Left ventricle myocardium inferior (tissue), 1 donor: ENCODE measurements at places on chromosomes 2 and 18.

GRCh38 chr2:105896765-105897163, 152.1 kb downstream of the NCK2 start:
- H3K27me3 ChIP-seq, result no peaks in the 10 kb centered on the region
- H3K4me1 ChIP-seq, result peaks cover 6% of the 10 kb centered on the region
- H3K36me3 ChIP-seq, result peaks cover 26% of the 10 kb centered on the region
- no peak overlapping the region for H3K4me3 ChIP-seq
- no peak overlapping the region for H3K27ac ChIP-seq

DNA sequence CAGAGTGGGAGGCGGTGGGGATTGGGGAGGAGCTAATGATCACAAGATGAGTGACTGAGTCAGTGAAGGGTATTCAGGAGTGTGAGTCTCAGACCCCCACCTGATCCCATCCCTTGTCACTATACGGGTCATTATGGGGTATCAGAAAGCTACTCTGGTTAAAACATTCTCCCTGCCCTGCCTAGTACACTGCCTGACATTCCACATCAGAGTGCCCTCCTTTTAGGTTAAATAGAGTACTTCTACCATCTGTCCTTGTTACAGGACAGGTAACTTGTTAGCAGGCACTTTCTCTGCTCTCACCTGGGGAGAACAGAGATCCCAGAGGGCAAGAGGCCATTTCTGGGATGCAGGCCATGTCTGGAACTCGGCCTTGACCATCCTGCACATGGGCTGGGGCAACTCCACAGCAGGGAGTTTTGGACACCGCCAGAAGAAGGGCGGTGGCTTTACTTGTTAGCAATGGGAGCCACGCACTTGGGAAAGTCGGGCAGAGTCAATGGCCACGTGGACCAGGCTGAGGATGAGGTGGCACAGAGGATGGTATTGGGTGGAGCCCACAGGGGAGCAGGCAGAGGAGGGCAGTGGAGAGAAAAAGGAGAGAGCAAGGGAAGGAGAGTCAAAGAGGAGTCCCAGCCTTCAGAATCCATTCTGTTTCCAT, 98.5 kb downstream of the CELF4 start:
- H3K27ac ChIP-seq, result no peak overlapping the region
- H3K4me3 ChIP-seq, result no peak overlapping the region
- no peak for DNase-seq
- no peaks in the 10 kb centered on the region for H3K36me3 ChIP-seq
- no peaks in the 10 kb centered on the region for H3K4me1 ChIP-seq

GRCh38 chr18:25990473-25990872, 99.9 kb downstream of the SS18 start:
- H3K27me3 ChIP-seq, result no peaks in the 10 kb centered on the region
- no peak overlapping the region for H3K27ac ChIP-seq
- no peaks in the 10 kb centered on the region for H3K36me3 ChIP-seq
- no peak for DNase-seq
- H3K4me3 ChIP-seq, result no peak overlapping the region

- DNase-seq, result no peak
These were observed 1.6 kb downstream of the KANSL1L start for GRCh38 chr2:210169516-210170195.

DNA sequence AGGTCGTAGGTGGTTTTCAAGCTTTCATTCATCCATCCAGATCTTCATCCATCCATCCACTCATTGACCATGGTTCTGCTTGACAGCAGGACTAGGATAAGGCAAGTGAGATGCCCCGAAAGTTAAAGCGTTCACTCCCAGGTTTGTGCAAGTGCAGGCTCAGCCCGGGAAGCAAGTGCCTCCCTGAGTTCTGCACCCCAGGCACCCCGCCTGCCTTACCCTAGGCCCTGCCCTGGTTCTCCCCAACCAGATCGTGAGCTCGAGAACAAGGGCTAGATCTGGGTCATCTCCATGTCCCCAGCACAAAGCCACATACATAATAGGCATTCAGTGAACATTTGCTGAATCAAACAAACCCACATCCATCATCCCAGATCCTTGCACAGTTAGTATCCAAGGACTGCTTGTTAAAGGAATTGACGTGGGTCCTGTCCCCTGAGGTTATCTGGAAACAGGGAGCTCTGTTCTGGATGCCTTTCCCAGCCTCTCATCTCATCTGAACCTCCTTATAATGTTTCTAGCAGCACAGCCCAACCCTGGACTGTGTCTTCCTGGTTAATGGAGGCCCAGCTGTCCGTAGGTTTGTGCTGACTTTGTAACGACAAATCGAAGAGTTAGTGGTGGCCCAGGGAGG, 116.1 kb upstream of the GPC1 start:
- no peaks in the 10 kb centered on the region for H3K4me1 ChIP-seq
- DNase-seq, result no peak
- peaks cover 10% of the 10 kb centered on the region for H3K27me3 ChIP-seq
- no peak overlapping the region for H3K27ac ChIP-seq
- H3K4me3 ChIP-seq, result no peak overlapping the region

DNA sequence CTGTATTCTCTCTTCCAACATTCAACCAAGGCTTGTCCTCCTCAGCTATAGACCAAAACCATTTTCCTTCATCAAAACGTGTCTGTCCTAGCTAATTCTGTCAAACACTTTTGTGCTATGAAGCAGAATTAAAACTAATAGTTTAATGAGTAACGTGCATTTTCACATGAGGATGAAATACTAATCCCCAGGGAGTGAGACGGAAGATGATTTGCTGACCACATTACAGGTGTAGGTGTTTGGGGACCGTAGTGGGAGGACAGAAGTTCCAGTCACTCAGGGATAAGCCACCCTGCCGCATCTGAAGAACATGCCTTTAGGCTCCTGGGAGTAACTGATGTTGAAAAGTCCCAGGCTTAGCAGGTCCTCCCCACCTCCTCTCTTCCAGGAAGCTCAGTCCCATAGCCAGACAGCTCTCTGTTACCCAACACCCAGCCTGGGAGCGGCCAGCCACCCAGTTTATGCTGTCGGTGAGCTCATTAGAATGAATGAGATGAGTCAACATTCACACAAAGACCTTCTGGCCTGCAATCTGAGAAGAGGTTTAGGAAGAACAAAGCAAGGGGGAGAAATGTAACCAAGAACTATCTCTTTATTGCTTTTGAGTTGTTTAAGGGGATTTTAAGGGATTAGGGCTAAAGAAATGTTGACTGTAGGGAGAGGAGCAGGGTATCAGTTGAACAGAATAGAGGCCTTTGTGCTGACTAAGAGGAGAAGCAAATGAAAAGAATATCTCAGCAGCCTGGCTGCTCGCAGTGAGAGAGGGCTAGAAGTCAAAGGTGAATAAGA, 122.5 kb downstream of the FOXI3 start:
- H3K4me1 ChIP-seq, result no peaks in the 10 kb centered on the region
- H3K27ac ChIP-seq, result no peak overlapping the region
- peaks cover 44% of the 10 kb centered on the region for H3K27me3 ChIP-seq
- no peak for DNase-seq

- H3K4me3 ChIP-seq, result no peak overlapping the region
- no peak for DNase-seq
- no peaks in the 10 kb centered on the region for H3K36me3 ChIP-seq
These were observed 396.2 kb downstream of the ZNF516 start for GRCh38 chr18:76098674-76099411.

DNA sequence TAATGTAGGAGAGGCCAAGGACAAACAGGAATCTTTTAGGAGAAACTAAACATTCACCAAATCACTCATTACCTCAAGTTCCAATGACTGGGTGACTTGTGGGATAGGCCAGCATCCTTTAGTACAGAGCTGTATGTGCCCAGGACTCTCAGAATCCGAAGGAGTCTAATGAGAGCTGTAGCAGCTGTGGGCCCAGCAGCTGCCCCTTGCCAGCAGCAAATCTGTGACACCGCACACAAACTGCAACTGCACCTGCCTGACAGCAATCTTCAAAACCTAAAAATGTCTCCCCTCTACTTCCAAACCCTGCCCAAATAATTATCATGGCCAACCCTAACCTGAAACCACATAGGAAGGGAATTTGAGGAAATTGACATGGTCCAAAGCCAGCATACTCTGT, 44.5 kb upstream of the ACVR2A start:
- H3K36me3 ChIP-seq, result no peaks in the 10 kb centered on the region
- no peak overlapping the region for H3K27ac ChIP-seq
- H3K27me3 ChIP-seq, result no peaks in the 10 kb centered on the region
- H3K4me3 ChIP-seq, result no peak overlapping the region
- H3K4me1 ChIP-seq, result no peaks in the 10 kb centered on the region

DNA sequence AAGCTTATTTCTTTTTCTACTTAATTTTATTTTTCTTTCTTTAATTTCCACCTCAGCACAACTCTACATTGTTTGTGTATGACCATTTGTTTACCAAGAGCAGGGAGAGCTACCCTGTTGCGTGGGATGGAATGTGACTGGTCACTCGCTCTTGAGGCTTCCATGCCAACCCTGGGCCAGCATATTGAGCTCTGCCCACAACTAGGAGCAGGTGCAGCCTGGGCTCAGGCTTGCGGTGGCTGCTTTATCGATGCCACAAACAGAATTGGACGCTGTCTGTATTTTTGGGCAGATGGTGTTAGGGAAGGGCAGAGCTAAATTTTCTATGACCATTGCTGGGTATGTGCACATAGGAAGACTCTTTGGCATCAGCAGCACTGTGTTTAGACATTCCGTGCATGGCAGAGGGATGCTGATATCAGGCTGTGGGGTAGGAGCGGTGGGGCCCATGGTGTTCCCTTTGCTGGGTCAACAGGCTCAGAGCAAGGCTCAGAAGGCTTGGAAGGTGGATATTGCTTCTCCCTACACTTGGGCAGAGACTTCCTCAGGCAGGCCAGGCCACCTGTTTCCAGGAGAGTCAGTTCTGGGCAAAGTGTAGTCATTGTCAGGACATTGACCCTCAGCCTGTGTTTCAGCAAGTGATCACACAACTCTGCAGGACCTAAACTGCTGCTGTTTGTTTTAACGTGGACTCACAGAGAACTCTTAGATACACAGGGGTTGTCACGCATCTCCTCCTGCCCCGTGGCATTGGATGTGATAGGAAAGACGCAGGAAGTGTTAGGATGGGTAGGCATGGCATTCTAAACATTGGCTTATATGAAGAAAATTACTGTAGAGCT, 40.2 kb downstream of the TMEM182 start:
- peak overlapping the region; percentile 93 for H3K27ac ChIP-seq
- no peak for DNase-seq
- H3K36me3 ChIP-seq, result peaks cover 33% of the 10 kb centered on the region
- H3K4me3 ChIP-seq, result peak overlapping the region; percentile 10

DNA sequence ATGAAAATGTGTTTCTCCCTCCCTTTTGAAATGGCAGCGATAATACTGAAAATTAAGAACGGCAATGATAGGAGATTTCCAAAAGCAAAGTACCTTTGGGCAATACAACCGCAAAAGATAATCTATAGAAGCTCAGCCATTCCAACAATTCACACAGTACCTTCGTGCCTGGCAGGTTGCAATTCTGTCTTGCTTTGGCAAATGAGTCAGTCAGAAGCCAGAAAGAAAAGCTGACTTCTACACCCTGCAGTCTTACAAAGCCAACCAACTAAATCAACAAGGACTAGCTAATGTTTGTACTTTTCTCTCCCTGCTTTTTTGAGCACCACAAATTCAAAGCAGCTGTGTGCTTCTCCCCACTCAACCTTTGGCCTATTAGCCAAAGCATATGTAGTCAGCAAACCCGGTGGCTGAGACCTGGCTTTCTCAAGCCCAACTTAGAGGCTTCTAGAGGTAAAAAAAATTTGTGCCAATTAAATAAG, 25.7 kb upstream of the ID2 start:
- peaks cover 9% of the 10 kb centered on the region for H3K4me1 ChIP-seq
- H3K36me3 ChIP-seq, result no peaks in the 10 kb centered on the region
- H3K27ac ChIP-seq, result no peak overlapping the region
- H3K4me3 ChIP-seq, result no peak overlapping the region

DNA sequence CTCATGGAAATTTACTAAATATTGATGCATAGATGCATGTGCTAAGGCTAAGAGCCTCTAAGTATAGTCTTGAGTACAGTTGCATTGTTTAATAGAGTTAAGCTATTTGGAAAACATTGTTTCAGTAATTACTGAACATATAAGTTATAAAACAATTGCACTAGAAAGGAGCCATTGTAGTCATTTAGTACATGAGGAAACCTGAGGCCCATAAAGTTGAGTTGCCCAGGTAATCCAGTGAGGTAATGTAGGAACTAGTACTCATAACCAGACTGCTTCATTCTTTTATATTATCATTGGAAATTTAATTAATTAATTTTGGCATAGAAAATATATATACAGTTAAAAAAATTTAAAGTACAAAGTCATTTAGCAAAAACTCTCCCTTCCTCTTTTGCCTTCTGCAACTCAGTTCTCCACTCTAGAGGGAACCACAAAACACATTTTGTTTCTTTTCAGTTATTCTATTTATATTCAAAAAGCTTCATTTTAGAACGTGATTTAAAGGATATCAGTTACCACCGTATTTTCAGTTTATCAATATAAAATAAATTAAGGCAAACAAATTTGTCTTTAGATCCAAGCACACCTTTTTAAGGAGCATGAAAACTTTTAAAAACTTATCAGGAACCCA, 27.8 kb upstream of the TBR1 start:
- no peaks in the 10 kb centered on the region for H3K27me3 ChIP-seq
- DNase-seq, result no peak
- H3K4me1 ChIP-seq, result no peaks in the 10 kb centered on the region
- no peak overlapping the region for H3K4me3 ChIP-seq
- H3K27ac ChIP-seq, result no peak overlapping the region

DNA sequence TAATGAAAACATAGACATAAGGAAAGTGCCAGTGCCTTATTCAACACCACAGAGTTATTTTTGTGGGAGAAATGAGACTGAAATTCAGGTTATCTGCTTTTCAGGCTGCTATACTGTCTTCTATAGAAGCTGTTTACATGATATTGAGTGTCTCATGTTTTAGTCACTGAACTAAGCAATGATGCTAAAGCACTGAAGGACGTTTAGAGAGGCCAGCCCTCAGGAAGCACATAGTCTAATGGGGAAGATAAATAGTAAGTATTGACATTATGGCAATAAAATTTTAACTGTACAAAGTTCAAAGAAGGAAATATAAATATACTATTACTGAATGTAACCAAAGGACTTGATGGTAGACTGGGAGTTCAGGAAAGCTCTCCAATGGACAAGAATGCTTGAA, 186.4 kb upstream of the ZC3H15 start:
- no peak overlapping the region for H3K27ac ChIP-seq
- H3K36me3 ChIP-seq, result no peaks in the 10 kb centered on the region
- H3K27me3 ChIP-seq, result no peaks in the 10 kb centered on the region
- no peak for DNase-seq

DNA sequence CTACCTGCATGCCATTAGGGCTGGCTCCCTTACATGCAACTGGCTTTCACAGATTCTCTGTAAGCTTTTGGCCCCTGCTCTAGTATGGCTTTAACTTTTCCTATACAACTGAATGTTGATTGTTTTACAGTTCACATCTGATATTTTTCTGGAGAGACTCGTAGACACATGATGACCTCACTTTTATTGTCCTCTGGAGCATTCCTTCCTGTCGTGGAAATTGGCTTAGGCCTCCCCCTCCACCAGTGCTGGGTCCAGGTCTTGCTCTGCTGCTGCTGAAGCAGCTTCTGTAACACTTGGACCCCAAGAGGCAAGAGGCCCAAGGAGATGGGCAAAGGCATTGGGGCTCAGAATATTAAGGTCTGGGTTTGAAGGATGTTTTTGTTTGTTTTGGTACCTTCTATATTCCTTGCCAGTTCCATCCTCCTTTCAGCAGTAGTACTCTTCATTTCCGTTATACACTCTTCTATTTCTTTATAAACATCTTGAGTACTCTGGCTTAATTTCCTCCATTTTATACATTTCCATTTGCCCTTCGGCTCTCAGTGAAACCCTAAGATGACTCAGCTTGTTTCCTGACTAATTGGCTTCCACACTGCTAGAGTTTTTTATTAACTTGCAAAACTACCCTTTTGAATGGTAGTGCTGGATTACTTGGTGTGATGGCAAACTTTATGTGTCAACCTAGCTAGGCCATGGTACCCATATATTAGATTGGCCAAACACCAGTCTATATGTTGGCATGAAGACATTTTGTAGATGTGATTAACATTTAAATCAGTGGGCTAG, 219.8 kb downstream of the CDCA7 start:
- no peak for DNase-seq
- H3K27me3 ChIP-seq, result no peaks in the 10 kb centered on the region
- H3K36me3 ChIP-seq, result no peaks in the 10 kb centered on the region
- peaks cover 6% of the 10 kb centered on the region for H3K4me1 ChIP-seq
- H3K27ac ChIP-seq, result no peak overlapping the region
